ENCODE measurements at places on chromosomes 11 and 22. TPM values are rescaled to one million over a fixed set of nuclear protein-coding genes. Genes with fewer than 3 reads are reported as not detected.

The TCN1 gene
- 0.44 TPM for total RNA-seq

The IGSF9B gene
- 1.2 TPM for total RNA-seq

- H3K4me3 ChIP-seq = no peak overlapping the region
- no peaks in the 10 kb centered on the region for H3K27me3 ChIP-seq
- no peaks in the 10 kb centered on the region for H3K4me1 ChIP-seq
Observed at GRCh38 chr22:35451592-35451991, 51.7 kb downstream of the MCM5 start.

DNA sequence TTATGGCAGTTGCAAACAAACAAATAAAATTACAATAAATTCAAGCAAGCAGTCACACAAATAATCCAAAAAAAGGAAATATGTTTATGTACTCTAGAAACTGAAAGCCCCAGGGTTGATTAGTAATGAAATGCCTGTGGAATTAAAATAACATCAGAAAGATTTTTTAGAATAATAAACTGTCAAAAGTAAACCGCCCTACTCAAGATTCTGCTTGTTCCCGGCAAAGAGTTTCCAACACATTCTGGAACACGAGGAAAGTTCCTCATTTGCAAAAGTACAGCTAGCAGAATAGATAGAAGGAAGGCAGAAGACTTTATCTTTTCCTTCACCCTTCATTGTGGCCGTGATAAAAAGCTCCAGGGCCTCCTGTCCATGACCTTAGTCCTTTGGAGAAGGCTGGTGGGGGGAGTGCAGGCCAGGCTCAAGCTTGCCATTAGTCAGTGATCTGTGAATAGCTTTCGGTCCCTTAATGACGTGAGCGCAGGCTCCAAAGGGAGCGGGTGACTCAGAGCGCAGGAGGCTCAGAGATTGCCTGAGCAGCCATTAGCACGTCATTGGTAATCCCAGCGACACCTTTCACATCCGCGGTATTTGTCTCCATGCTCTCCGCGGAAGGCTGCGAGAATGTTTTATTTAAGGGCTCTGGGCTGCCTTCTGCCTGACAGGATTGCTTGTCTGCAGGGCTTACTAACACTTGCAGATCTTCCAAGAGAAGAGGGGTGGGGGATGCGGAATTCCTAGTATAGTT lies 458.3 kb downstream of the METTL15 start:
- H3K36me3 ChIP-seq = no peaks in the 10 kb centered on the region
- H3K27ac ChIP-seq = peak overlapping the region; percentile 50
- no peaks in the 10 kb centered on the region for H3K4me1 ChIP-seq

The TMEM191B gene
- not detected for total RNA-seq

DNA sequence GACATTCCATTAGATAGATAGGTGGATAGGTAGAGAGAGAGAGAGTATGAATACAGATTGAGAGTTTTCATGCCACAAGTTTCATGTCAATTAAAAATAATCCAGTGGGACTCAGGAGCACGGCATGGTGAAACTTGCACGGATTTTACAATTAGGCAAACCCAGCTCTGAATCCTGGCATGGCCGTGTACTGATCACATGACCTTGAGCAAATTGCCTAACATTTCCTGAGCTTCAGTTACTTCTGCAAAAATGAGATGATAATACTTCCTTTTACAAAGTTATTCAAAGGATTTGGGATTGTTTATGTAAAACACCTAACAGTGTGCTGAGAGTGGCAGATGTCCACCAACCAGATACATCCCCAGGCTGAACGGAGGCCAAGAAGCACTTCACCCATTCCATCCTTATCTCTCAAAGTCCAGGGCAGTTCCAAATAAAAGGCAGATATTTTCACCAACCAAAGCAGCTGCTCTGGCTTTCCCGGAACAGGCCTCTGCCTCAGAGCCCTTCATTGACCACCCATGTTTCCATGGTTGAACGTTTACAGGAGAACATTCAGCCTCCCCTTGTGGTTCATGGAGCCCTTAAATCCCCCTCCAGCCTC lies 17.9 kb downstream of the APLNR start:
- no peak overlapping the region for H3K4me3 ChIP-seq
- no peak overlapping the region for H3K27ac ChIP-seq
- no peaks in the 10 kb centered on the region for H3K4me1 ChIP-seq
- no peaks in the 10 kb centered on the region for H3K36me3 ChIP-seq
- DNase-seq = no peak

- DNase-seq = no peak
- no peaks in the 10 kb centered on the region for H3K36me3 ChIP-seq
- peak overlapping the region; percentile 52 for H3K4me3 ChIP-seq
Observed at GRCh38 chr11:112459001-112459400, 198.3 kb upstream of the PLET1 start.

The SLC6A5 gene
- not detected for total RNA-seq

DNA sequence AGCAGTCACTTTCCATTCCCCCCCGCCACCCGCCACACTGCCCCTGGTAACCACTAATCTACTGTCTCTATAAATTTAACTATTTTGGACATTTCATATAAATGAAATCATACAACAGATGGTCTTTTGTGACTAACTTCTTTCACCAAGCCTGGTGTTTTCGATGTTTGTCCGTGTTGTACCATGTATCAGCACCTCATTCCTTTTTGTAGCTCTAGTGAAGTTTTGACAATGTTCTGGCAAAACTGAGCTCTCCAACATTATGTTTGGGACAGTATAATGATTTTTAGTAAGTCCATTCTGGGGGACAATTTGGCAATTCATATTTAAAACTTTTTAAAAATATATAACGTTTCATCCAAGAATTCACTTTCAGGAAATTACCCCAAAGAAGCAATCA lies 45.6 kb upstream of the ARHGAP42 start:
- no peaks in the 10 kb centered on the region for H3K27me3 ChIP-seq
- DNase-seq = no peak
- H3K4me1 ChIP-seq = peaks cover 3% of the 10 kb centered on the region
- H3K36me3 ChIP-seq = no peaks in the 10 kb centered on the region
- H3K27ac ChIP-seq = no peak overlapping the region

DNA sequence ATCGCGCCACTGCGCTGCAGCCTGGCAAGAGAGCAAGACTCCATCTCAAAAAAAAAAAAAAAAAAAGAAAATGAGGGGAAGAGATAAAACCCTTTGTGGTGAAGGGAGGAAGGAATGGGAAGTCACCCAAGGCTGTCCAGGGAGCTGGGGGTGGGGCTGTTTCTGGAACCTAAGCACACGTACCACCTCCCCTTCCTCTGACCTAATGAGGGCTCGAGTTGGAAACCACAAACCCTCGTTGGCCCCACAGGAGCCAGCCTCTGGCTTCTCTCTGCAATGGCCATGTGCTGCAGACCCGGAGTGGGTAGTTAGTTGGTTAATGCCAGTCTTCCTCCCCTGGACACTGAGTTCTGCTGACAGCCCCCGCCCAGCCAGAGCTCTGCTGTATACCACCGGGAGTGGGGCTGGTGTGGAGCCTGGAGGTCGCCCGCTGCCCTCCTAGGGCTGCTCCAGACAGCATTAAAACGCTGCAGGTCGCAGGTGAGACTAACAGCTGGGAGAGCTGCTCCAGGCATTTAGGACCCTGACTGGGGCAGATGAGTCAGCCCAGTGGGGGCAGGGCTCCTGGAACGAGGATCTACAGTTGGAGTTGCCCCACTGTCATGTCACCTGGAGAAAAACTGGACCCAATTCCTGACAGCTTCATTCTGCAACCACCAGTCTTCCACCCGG lies at the start of gene LGALS12:
LGALS12 (plus strand) TSS at position 228 of the 672 bp plus-strand sequence; CDS start at position 603, 375 bp downstream.
- no peak within 1 kb of the TSS for H3K4me3 ChIP-seq
- no peak for DNase-seq
- peaks cover 16% of the 10 kb centered on the region for H3K4me1 ChIP-seq
- no peak within 1 kb of the TSS for H3K27ac ChIP-seq

DNA sequence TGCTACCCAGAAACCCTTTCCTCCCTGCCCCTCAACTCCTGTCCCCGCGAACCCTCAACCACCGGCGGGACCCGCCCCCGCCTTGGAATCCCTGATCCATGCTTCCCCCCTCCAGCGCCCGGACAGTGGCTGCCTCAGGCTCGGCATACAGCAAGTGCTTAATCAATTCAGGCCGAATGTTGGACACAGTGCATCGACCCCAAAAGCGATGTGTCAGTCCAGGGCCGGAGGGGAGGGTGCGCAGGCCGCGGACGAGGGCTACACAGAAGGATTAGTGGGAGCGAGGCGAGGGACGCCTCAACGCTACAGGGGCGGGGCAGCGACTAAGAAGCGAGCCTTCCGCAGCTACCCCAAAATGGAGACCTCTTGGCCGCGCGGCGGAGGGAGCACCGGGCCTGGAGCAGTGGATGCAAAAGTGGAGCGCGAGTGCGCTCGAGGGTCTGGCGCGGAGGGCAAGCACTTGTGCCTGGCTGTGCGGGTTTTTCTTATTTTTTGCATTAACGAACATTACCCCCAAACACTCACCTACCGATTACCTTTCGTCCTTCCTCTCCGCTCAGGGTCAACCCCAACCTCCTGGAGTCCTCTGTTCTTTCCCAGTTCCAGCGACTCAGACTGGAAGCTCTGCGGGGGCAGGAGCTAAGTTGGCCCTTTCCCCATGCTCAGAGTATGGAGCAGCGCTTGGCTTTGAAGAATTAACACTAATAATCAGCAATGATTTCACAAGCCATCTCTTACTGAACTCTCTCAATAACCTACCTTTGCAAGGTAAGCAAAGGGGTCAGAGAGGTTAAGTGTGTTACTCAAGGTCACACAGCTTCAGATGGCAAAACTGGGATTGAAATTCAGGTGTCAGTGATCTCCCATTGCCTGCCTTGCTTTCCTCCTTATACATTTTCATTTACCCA lies 30.0 kb upstream of the WNT11 start:
- DNase-seq = no peak
- H3K4me3 ChIP-seq = peak overlapping the region; percentile 78
- H3K36me3 ChIP-seq = no peaks in the 10 kb centered on the region
- H3K27me3 ChIP-seq = no peaks in the 10 kb centered on the region
- peaks cover 3% of the 10 kb centered on the region for H3K4me1 ChIP-seq
- H3K27ac ChIP-seq = peak overlapping the region; percentile 80

The PANX3 gene
- not detected for total RNA-seq

DNA sequence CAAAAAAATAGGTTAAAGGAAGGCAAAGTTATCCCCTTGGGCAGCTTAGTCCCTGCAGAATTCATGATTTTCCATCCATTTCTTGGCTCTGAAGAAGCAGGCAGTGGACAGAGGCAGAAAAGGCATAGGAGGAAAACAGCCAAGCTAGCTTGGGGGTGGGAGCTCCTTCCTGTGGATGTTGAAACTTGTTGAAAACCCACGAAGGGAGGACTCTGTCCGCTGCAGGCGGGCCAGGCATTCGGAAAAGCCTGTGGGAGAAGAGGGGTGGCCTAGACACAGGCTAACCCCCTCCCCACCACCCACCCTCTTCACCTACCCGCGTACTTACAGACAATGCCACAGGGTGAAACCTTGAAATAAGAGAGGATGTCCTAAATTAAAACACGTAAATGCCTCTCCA lies 72.1 kb downstream of the C22orf31 start:
- DNase-seq = no peak
- no peak overlapping the region for H3K27ac ChIP-seq
- peaks cover 13% of the 10 kb centered on the region for H3K4me1 ChIP-seq
- no peak overlapping the region for H3K4me3 ChIP-seq

The MYRF gene
- 0.24 TPM for total RNA-seq

DNA sequence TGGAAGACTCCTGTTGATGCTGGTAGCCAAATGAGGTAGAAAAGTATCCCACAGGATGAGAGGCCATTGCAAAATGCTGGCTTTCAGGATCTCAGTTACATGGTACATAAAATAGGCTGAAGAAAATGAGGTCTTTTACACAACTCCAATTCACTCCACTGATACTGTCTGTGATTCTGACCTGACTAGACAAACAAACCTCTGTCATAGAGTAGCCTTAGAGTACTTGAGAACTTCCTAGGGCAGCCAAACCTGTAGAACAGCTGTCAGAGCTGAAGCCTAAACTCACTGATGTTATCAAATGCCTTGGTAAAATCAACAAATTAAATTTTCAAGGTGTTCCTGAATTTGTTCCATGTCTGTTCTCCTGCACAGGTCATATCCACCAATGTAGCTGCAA lies 26.2 kb upstream of the POGLUT3 start:
- H3K4me3 ChIP-seq = no peak overlapping the region
- no peak overlapping the region for H3K27ac ChIP-seq
- no peaks in the 10 kb centered on the region for H3K4me1 ChIP-seq
- no peaks in the 10 kb centered on the region for H3K27me3 ChIP-seq
- no peak for DNase-seq

The TMEM86A gene
- total RNA-seq = 3.9 TPM

DNA sequence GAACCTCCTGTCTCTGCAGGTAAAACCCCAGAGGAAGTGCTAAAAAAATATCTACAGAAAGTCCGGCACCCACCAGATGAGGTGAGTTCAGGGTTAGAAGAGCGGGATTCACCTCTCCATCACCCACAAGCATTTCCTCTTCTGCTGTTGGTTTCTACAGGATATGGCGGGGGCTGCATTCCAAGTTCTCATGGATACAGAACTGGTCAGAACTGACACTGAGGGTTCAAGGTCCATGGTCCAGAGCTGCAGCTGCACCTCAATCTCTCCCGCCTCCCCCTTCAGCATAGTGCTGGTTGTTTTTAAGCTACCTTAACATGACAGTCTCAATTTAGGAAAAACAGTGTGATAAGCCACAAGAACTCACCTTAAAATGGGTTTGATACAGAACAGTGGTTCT lies 19.2 kb downstream of the DTX4 start:
- H3K27ac ChIP-seq = no peak overlapping the region

- peaks cover 11% of the 10 kb centered on the region for H3K4me1 ChIP-seq
- no peak for DNase-seq
- H3K27me3 ChIP-seq = no peaks in the 10 kb centered on the region
- H3K36me3 ChIP-seq = no peaks in the 10 kb centered on the region
Observed at GRCh38 chr11:113894421-113894996, 10.1 kb upstream of the HTR3B start.

DNA sequence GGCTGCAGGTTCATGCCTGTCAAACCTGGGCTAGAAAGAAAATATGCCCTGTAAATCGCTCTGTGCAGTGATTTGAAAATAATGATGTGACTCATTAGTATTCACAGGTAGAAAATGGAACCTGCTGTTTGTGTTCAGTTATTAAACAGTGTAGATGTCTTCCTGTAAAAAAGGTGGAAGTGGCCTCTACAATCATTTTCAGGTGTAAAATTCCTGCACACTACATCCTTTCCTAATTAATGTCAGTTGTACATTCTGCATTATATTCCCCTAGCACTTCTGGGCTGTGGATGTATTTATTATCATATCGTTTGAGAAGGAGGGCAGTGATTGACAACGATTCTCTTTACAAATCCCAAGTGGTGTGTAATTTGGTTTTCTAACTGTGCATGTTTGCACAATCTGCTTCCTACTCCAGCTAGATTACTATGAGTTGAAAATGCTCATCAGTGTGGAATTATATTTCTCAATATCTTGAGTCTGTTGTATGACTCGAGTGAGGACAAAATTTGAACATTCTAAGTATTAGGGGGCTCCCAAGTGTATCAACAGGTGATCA lies 454.0 kb upstream of the DDI1 start:
- H3K36me3 ChIP-seq = no peaks in the 10 kb centered on the region
- H3K4me3 ChIP-seq = no peak overlapping the region
- no peak for DNase-seq
- H3K27me3 ChIP-seq = no peaks in the 10 kb centered on the region

GRCh38 chr11:45440111-45440510 lies 154.0 kb upstream of the SYT13 start:
- H3K4me3 ChIP-seq = no peak overlapping the region
- H3K27me3 ChIP-seq = peaks cover 44% of the 10 kb centered on the region
- no peaks in the 10 kb centered on the region for H3K36me3 ChIP-seq
- no peak overlapping the region for H3K27ac ChIP-seq
- no peaks in the 10 kb centered on the region for H3K4me1 ChIP-seq
- DNase-seq = no peak
